Purkinje cell (primary cell): ENCODE measurements at places on chromosomes 1 and 21. TPM values are rescaled to one million over a fixed set of nuclear protein-coding genes. Genes with fewer than 3 reads are reported as not detected.

Gene OR2T4
- polyA plus RNA-seq = not detected in 2 replicates

Gene OR2L3
- polyA plus RNA-seq = not detected in 2 replicates

Gene CFHR4
- 0.69 TPM in 1 of 2 replicates, not detected in the other for polyA plus RNA-seq

Gene ADGRL2
- polyA plus RNA-seq = 45.7 and 84.1 TPM in 2 replicates

Gene PDC
- 0.83 TPM in 1 of 2 replicates, not detected in the other for polyA plus RNA-seq

Gene KPRP
- not detected in 2 replicates for polyA plus RNA-seq

Gene NR1I3
- polyA plus RNA-seq = 0.23 and 1.4 TPM in 2 replicates

Gene SLC1A7
- polyA plus RNA-seq = not detected in 2 replicates
